ENCODE measurements at places on chromosomes 5 and 9.
A peak's percentile ranks its signal among the peaks of the same experiment; 100 is the strongest.

DNA sequence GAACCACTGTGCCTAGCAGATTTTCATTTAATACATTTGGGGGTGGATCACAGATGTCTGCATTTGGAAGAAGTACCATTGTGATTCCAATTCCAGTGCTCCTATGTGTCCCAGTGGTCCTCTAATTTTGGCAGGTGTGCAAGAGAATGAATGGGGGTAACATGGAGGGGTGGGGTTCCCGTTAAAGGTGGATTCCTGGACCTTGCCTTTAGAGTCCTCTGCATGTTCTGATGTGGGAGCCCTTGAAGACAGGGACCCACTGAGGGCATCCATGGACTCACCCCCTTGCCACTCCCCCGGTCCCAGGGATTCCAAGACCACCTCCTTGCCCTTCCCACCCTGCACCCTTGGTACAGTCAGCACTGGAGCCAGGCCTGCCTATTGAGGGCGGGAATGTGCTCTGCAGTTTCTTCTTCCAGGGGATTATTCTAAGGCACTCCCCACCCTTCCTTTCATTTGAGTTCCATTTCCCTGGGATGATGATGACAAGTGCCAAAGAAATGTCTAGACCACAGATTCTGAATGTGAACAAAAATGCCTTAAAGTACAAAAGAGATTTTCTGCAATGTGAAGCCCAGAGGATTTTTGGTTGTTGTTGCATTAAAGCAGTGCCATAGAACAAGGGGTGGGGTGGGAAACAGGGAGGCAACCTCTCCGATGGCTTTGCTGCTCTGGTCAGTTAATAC lies 119.4 kb upstream of the PTCH1 start:
- DNase-seq: no peak

GRCh38 chr5:142881076-142881783 lies 111.1 kb downstream of the ARHGAP26 start:
- DNase-seq: peak; percentile 8

- DNase-seq: no peak
These were observed 1.4 kb downstream of the SLC36A2 start for GRCh38 chr5:151345808-151346478.

GRCh38 chr9:76419782-76420380 lies 25.7 kb upstream of the RFK start:
- DNase-seq: no peak

DNA sequence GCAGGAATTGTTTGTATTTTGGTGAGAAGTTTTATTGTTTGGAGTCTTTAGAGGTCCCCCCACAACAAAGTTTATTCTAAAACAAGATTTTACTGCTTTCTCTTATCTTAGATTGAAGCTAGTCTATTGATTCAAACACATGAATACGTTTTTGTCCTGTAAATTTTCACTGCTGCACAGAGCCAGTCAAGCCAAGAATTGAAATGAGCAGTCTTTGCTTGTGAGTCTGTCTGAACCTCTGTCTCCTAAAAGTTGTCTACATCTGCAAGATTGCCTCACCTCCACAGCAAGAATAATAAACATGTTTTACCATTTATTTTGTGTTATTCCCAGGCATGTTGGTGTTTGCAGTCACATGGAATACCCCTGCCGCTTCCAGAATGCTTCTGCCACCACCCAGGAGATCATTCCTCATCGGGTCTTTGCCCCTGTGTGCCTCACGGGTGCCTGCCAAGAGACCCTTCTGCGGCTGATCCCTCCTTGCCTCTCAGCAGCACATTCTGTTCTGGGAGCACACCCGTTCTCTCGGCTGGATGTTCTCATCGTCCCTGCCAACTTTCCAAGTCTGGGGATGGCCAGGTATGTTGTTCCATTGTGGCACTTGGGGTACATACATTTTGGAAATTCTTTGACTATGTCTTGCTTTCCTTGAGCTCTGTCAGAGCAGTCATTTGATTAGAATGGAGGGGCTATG lies 74.1 kb downstream of the AOPEP start:
- no peak for DNase-seq

DNA sequence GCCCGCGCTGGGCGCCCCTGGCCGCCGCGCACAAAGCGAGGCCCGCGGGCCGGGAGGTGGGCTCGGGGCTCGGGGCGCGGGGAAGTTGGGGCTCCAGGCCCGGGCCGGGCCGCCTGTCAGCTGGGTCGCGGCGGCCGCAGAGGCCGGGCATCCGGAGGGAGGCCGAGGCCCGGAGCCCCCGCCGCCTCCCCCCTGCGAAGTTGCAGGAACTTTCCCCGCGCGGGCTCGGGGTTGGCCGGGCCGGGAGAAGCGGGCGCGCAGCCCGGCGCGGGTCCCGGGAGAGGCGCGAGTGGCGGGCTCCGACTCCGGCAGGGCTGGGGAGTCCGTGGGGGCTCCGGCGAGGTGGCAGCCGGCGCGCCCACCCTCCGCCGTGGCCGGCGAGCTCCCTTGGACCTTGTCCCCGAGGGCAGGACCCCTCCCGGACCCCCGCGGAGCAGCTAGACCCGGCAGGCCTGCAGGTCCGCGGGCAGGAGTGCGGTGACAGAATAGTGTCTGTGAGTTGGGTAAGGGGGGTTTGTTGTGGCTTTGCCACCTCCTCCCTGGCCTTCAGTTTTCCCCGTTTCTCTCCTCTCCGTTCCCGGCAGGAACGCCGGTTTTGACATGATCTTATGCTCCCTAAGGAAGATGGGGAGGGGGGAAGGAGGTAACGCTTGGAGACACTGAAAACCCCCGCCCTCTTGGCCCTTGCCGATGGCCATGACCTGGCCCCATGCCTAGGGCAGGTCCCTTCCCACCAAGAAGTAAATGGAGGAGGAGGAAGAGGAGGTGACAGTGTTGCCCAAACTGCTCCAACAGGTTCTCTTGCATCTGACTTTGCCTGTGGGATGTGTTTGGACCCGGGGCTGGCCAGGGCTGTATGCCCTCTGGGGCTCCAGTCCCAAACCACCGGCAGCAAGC lies 942 bp downstream of the PHF2 start:
- peak; percentile 70 for DNase-seq

DNA sequence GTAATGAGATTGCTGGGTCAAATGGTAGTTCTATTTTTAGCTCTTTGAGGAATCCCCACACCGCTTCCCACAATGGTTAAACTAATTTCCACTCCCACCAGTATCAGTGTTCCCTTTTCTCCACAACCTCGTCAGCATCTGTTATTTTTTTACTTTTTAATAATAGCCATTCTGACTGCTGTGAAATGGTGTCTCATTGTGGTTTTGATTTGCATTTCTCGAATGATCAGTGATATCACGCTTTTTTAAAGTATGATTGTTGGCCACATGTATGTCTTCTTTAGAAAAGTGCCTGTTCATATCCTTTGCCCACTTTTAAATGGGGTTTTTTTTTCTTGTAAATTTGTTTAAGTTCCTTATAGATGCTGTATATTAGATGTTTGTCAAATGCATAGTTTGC lies 73.5 kb downstream of the MTAP start:
- no peak for DNase-seq

DNA sequence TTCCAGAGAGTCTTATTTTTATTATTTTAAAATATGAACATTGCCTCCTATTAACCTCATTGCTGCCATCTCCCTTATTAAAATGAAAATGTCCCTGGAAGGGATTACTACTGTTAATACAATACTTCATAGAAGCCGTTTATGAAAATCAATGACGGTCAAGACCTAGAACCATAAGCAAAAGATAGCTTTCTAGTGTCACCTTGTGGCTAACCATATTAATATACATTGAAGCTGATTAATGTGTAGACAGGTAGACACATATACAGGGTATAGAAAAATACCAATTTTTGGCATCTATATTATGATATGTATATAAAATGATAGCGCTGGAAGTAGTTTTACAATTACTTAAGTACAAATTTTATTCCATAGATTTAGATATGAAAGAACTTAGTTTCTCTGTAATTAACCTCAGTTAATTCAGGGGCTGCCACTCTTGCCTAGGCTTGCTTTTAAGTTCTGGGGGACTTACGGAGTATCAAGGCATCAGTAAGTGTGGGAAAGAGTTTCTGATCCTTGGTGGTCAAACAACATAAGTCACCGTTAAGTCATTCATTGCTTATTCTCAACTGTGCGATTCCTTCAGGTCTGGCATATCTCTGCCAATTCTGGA lies 2.5 kb upstream of the YTHDC2 start:
- peak; percentile 60 for DNase-seq

DNA sequence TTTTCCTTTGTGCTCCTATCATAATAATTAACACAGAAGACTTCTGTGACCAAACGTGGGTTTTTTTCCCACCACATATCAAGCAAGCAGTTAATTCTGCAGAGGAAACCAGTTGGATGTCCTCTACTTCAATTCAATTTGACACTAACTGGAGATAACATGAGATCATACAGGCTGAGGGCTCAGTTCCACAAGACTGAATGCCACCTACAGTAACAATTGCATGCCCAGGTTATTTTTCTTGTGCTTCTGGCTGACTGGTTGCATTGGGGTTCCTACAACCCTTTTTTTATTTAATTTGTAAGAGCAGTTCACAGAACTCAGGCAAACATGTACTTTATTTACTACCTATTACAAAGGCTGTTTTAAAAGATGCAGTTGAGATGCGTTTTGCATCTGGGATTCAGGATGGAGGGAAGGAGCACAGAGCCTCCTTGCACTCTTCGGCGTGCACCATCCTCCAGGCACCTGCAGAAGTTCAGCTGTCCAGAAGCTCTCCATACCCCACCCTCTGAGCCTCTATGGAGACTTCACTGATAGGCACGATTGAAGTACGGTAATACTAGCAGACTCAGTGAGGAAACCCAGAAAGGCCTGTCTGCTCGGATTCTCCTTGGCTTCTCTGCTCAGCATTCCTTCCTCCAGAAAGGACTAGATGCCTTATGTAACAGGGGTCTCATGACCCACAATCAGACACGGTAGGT lies 425.2 kb upstream of the CDH9 start:
- DNase-seq: no peak

DNA sequence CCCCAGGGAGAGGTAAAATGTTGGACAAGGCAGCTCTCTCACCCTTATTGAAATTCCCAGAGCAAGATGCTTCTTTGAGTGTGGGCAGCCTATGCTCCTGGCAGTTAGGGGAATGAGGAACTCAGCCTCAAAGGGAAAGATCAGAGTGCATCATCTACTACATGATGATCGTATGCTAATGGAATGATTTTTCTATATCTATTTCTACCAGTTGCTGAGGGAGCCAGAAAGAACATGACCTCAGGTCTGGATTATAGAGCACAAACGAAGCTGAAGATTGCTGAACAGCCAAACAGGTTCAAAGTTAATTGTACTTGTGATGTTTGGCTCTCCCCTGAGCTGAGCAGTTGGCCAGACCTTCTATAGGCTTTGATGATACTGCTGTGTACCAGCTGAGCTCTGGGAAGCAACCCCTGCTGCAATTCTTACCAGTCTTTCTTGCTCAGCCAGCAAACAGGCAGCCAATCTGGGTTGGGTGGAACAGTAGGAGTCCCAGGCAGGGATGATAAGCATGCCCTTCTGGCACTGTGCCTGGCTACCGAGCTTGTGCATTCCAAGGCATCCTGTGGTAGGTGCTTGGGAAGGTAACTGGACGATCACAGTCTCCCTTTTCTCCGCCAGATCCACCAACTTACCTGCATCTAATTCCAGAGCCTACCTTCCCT lies 10.3 kb upstream of the FBXL7 start:
- DNase-seq: no peak
